Neural crest cell (in vitro differentiated cells): ENCODE measurements at places on chromosomes 4 and X. TPM values are rescaled to one million over a fixed set of nuclear protein-coding genes. Genes with fewer than 3 reads are reported as not detected.

- DNase-seq, result no peak
These were observed 84.2 kb upstream of the TLL1 start for GRCh38 chr4:165788686-165789463.

The ATP2B3 gene
- total RNA-seq, result 0.05 and 0.11 TPM in 2 replicates

DNA sequence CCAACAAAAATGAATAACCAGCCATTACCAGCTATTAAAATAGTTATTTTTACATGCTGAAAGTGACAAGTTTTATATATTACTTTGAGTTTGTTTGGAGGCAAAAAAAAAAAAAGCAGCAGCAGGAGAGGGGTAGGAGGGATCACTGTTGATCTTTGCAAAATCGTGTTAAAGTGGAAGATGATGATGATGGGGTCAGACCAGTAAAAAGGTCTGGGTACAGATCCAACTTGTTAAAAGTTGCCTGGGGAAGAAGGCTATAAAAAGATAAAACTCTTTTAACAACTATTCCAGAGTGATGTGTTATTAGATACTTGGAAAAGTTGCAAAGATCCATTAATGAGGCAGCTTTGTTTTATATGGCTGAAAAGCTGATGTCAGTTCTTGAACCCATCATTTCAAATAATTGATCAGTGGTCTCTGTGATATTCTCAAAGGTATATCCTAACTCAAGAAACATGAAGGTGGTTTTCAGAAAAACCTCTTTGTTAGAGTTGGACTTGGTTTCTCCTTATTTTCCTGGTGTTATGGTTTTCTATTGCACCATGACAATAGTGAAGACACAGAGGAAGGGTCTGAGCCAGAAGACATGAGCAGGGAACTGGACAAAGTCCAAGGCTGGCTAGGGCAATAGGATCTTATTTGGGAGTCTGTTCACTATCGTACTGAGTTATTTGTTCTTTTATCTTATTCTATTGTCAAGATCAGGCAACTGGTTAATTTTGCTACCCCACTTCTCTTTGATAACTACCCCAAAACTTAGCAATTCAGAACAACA, 44.8 kb downstream of the EDNRA start:
- no peak for DNase-seq

- no peak for DNase-seq
These were observed 3.5 kb upstream of the GSX2 start for GRCh38 chr4:54096295-54096962.

The MAGEA11 gene
- not detected in 2 replicates for total RNA-seq

DNA sequence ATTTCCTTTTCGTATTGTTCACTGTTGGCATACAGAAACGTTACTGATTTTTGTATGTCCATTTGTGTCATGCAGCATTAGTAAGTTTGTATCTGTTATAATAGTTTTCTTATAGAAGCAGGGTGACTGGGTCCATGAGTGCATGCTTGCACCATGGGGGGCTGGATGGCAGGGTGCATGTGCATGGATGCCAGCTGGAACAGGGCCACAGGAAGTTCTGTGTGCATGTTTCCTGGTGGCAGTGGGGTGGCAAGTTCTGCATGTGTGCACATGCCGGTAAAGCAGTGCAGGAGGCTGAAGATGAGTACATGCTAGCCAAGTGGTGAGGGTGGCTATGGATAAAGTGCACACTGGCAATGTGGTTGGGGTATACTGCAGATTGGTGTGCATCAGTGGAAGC, 468.0 kb upstream of the KLHL4 start:
- DNase-seq, result no peak

The LDB2 gene
- 9.6 and 12.7 TPM in 2 replicates for total RNA-seq

GRCh38 chr4:39713691-39714090, 15.8 kb downstream of the UBE2K start:
- no peak for DNase-seq

- DNase-seq, result no peak
These were observed 46.6 kb downstream of the SLC39A8 start for GRCh38 chr4:102298716-102299115.

GRCh38 chr4:11904117-11904535, 475.4 kb upstream of the HS3ST1 start:
- no peak for DNase-seq

GRCh38 chrX:153667956-153668396, 5.6 kb downstream of the PNCK start:
- DNase-seq, result peak; percentile 78

The GUCY1A1 gene
- 0.44 and 0.75 TPM in 2 replicates for total RNA-seq

- DNase-seq, result no peak
These were observed 119.1 kb downstream of the DNAAF6 start for GRCh38 chrX:107325467-107325866.

The RAP2C gene
- total RNA-seq, result 48.2 and 49.6 TPM in 2 replicates

GRCh38 chrX:51024106-51024696, 113.7 kb downstream of the BMP15 start:
- no peak for DNase-seq

DNA sequence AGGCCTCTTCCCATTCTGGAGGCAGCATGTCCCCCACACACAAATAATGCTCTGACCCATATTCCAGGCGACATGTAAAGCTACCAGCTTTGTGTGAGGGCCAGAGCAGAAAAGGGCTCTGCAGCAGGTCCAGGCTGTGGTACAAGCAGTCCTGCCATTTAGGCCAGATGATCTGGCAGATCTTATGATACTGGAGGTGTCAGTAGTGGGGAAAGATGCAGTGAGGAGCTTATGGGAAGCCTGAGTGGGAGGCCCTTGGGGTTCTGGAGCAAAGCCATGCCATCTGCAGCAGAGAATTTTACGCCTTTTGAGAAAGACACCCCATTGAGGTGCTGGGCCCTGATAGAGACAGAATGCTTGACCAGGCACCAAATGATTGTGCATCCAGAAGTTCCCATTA, 7.7 kb downstream of the SYN1 start:
- no peak for DNase-seq

The PAK3 gene
- 11.9 and 12.3 TPM in 2 replicates for total RNA-seq

- no peak for DNase-seq
These were observed 6.4 kb upstream of the PHEX start for GRCh38 chrX:22025751-22026150.

The SLC16A2 gene
- 17.8 and 19.8 TPM in 2 replicates for total RNA-seq

DNA sequence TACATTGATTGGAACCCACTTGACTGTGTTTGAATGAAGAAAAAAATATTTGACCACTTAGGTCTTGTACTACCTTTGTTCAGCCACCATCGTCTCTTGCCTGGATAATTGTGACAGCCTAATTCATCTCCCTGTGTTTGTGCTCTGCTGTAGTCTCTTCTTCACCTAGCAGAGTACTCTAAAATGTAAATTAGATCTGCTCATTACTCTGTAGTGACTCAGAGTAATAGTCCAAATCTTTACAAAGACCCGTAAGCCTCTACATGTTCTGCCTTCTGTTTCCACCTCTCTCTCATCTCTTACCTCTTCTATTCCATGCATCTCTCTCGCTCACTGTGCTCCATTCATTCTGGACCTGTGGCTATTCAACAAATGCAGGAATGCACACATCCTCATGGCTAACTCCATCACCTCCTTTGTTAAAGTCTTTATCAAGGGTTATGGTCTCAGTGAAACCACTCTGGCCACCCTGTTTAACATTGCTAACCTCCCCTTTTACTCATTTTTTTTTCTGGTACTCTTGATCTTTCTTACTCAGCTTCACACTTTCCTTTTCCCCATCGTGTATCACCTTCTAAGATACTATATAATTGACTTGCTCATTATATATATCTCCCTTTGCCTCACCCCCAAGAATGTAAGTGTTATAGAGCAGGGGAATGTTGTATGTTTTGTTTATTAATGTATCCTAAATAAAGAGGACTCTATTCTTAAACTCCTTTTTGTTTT, 98.4 kb downstream of the STIM2 start:
- no peak for DNase-seq

The AP1AR gene
- 24.3 and 28.3 TPM in 2 replicates for total RNA-seq
